ENCODE measurements at places on chromosomes 6 and 20. TPM values are rescaled to one million over a fixed set of nuclear protein-coding genes. Genes with fewer than 3 reads are reported as not detected.
A peak's percentile ranks its signal among the peaks of the same experiment; 100 is the strongest.

Gene RPN2
- total RNA-seq, result 97.9 TPM

DNA sequence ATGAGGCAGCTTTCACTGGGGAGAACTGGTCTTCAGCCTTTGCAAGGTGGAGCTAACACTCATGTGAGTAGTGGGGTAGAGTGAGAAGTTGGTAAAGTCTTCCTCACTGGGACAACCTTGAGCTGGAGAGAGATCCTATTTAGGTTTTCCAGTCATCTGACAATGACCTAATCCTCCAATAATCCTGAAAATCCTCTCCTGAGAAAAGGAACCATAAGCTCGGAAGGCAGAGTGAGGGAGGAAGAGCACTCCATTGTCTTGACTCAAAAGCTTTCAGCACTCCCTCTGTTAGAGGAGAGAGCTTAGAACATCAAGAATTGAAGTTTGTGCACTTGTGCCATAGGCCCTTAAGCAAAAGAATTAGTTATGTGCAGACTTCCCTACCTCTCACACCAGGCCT lies 77.8 kb downstream of the TRAM2 start:
- no peak for DNase-seq

DNA sequence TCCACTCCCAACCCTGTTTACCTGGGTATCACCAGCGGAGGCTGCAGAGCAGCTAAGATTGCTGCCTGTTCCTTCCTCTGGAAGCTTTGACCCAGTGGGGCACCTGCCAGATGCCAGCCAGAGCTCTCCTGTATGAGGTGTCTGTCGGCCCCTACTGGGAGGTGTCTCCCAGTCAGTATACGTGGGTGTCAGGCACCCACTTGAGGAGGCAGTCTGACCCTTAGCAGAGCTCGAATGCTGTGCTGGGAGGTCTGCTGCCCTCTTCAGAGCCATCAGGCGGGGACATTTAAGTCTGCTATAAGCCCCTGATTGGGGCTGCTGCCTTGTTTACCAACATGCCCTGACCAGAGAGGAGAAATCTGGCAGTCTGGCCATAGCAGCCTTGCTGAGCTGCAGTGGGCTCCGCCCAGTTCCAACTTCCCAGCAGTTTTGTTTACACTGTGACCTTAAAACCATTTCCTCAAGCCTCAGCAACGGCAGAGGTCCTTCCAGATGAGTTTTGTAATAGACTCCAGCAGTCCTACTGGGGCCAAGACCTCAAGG lies 2.8 kb downstream of the RAET1E start:
- DNase-seq, result peak; percentile 72

Gene GTSF1L
- not detected for total RNA-seq

GRCh38 chr20:37453836-37454235 lies 67.2 kb upstream of the NNAT start:
- DNase-seq, result no peak

GRCh38 chr6:35426074-35426473 lies 26.1 kb upstream of the FANCE start:
- no peak for DNase-seq

Gene IMPG1
- total RNA-seq, result not detected

Gene CLIC5
- total RNA-seq, result 42.6 TPM

GRCh38 chr20:35319192-35319870 lies 27.1 kb upstream of the FAM83C start:
- DNase-seq, result no peak

Gene GABRR2
- 1.7 TPM for total RNA-seq

Gene HAO1
- total RNA-seq, result not detected

DNA sequence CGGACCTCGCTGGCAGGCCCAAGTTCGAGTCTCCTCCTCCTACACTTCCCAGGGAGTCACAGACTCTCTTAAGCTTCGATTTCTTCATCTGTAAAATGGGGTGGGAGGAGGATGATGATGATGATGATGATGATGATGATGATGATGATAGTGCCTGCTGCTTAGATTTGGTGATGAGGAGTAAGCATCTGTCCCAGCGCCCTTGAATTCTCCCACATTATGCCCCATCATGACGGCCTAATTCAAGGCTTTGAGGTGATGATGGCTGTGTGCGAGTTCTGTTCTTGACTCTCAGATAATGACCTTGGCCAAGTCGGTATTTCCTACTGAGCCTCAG lies 487 bp upstream of the KIAA1755 start:
- DNase-seq, result no peak

Gene TREM1
- 9.8 TPM for total RNA-seq

GRCh38 chr20:373171-373890 lies 7.2 kb upstream of the TRIB3 start:
- DNase-seq, result no peak

- no peak for DNase-seq
Observed at GRCh38 chr20:63317601-63318291, 24.8 kb downstream of the COL20A1 start.

- DNase-seq, result no peak
Observed at GRCh38 chr20:33311996-33312395, 29.0 kb downstream of the BPIFB1 start.

Gene PI16
- total RNA-seq, result 91.7 TPM

DNA sequence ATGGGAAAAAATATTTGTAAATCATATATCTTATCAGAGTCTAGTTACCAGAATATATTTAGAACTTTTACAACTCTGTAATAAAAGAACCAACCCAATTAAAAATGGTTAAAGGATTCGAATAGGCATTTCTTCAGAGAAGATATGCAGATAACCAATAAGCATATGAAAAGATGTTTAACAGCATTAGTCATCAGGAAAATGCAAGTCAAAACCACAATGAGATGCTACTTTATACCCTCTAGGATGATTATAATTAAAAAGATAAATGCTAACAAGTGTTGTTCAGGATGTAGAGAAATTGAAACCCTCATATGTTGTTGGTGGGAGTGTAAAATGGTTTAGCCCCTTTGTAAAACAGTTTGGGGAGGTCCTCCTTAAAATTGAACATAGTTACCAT lies 94.1 kb downstream of the LRRC1 start:
- DNase-seq, result no peak

GRCh38 chr6:126198631-126199030 lies 141.3 kb upstream of the CENPW start:
- no peak for DNase-seq

- DNase-seq, result no peak
Observed at GRCh38 chr20:38896009-38896594, 30.1 kb upstream of the FAM83D start.

Data from sciatic nerve (tissue), 2 donors.